ENCODE measurements at places on chromosomes 1 and 21.

DNA sequence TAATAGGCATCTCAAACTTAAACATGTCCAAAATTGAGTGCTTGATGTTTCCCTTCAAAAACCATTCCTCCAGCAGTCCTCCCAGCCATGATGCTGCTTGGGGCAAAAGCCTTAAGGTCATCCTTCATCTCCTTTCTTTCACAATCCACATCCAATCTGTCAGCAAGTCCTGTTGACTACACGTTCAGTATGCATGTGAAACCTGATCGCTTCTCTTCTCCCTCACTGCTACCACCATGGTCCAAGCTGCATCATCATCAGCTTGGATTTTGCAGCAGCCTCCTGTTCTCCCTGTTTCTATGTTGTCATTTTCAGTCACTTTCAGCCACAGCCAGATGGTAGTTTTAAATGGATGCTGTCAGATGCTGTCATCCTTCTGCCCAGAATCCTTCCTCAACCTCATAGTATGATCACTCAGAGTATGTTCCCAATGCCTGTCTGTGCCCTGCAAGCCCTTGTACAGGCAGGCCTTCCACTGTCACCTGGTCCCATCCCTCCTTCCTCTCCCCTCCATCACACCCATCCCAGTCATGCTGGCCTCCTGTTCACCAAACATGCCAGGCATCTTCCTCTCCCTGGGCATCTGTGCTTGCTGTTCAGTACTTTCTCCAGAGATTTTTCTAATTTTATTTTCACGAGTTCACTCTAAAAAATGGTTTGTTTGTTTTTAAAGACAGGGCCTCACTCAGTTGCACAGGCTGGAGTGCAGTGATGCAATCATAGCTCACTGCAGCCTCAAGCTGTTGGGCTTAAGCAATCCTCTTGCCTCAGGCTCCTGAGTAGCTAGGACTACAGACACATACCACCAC is 66.0 kb downstream of the SYDE2 start:
- no peak for DNase-seq

DNA sequence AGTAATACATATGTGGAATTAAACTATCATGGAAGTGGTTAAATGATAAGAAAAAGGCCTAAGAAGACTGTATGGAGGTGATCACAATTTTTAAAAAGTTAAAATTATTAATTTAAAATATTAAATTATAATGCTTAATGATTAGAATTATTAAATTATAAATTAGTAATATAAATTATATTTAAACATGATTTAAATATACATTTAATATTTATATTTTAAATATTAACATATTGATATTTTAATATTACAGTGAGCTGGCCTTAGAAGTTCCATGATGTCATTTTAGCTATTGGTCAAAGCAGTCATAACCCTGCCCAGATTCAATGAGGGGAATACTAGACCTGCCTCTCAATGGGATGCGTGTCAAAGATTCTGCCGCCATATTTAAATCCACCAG is 281.2 kb downstream of the PRDM2 start:
- DNase-seq, result no peak

- no peak for DNase-seq
Observed at GRCh38 chr1:19359357-19359756, 47.2 kb downstream of the SLC66A1 start.

GRCh38 chr1:74334147-74334546 is 99.0 kb downstream of the TNNI3K start:
- no peak for DNase-seq

DNA sequence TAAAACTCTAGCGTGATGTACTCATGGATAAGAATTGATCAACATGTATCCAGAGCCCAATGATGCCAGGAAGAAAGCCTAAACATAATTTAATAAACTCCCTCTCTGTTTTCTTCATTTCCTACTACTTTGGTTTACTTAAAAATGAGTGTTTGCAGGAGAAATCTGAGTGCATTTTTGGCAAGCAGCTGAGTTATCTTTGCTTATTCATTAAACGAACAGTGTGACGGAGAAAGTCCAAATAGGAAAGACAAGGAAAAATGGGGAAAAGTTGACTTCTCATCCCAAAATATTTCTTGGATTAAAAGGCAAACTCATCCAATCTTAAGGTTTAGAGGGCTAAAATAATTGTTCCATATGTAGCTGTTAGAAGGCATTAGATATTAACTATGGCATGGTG is 496.7 kb downstream of the SMYD3 start:
- DNase-seq, result no peak

DNA sequence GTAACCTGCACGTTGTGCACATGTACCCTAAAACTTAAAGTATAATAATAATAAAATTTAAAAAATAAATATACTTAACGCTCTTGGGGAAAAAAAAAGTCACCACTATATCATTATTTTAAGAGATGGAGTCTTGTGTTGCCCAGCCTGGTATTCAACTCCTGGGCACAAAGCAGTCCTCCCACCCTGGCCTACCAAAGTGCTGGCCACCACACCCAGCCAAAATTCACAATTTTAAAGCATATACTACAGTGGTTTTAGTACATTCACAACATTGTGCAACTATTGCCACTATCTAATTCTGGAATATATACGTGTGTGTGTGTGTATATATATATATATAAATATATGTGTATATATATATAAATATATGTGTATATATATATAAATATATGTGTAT is 5.9 kb downstream of the HMGN2 start:
- no peak for DNase-seq

DNA sequence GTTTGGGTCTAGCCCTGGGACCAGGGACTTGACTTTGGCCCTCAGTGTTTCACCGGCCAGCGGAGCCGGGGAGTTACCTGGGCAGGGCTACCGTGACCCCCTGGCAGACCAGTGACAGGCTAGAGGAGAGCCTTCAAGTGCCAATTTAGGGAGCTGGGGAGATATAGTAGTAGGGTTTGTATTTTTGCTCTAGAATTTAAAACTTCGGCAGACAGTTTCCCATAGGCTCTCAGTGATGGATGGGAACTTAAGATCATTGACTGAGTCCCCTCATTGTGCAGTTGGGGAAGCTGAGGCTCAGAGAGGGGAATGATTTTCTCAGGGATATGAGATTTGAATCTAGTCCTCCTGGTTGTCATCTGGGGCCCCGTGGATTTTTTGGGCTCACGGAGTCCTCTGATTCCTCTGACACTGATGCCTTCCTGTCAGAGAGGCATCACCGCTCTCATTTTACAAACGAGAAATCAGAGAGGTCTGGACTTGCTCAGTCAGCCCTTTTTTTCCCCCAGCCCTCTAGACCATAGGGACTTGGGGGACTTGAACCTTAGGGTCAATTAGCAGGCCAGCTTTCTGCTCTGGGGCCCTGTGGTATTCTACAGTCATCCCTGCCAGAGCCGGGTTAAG is 58.3 kb upstream of the ACOT11 start:
- no peak for DNase-seq

DNA sequence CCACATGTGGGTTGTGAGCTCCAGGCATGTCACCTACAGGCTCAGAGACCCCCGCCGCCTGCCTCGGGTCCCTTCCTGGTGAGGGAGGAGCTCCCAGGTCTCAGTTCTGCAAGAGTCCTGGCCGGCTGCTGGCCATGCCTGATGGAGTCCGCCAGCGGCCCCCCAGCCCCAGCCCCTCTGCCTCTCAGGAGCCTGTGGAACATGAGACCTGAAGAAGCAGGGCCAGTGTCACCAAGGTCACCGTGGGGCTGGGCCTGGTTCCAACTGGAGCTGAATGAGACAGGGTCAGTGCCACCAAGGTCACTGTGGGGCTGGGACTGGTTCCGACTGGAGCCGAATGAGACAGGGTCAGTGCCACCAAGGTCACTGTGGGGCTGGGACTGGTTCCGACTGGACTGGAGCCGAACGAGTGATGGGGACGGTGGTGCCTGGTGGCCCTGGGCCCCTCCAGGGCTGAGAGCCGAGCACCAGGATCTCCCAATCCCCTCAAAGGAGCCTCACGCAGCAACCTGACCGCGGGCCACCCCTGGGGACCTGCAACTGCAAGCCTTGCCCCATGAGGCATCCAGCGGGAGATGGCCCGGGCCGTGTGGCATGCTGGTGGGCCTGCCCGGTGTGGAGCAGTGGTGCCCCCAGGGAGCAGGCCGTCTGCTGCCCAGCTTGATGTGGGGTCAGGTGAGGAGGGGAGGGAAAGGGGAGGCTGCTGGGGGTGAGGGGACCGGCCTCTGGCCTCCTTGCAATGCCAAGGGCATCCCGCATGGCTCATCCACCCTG is 14.5 kb upstream of the PTTG1IP start:
- DNase-seq, result no peak

DNA sequence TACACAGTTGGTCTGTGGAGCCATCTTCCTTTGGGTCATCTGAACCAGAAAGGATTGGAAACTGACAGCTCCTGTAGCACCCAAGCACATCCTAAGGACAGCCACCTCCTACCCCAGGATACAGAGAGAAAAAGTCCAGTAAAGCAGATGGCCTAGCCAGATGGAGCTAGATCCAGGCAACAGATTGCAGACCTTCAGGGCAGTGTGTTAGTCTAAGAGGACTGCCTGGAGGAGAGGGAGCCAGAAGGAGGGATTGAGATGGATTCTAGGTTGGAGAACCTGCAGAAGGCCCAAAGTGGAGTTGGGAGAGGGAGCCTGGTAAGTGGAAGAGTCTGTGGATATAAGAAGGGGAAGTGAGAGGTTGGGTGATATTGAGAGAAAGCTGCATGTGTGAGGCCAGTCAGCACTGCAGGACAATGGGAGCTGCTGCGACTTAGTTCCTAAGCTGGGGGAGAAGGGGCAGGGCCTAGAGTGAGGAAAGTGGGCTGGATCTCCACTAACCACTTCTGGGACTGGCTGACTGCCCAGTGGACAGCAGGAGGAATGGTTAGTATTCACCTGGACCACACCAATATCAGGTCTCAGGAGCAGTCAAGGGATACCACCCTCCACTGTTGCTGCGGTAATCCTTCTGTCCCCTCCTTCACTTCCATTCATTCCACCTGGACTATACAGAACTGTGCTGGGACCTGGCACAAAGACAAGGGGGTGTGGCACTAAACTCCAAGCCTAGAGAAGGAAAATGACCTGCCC is 13.4 kb downstream of the BCAN start:
- DNase-seq, result no peak

GRCh38 chr21:15212206-15212605 is 147.4 kb upstream of the NRIP1 start:
- DNase-seq, result no peak

GRCh38 chr21:17784604-17785402 is 34.4 kb downstream of the C21orf91 start:
- DNase-seq, result peak; percentile 31

DNA sequence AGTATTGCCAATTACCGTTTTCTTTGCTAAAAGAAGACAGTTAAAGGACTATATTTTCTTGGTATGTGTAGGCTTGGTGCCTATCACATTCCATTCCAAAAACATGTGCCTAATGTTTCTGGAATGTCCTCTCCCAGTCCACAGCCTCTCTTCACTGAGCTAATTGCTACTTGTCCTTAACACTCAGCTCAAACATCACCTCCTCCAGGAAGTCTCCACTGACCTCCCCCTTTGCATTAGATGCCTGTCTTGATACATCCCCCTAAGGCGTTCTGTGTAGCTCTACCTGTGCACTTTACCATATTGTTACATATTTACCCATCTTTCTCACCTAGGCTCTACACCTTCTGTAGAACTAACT is 195.6 kb upstream of the CAMK1G start:
- DNase-seq, result no peak

DNA sequence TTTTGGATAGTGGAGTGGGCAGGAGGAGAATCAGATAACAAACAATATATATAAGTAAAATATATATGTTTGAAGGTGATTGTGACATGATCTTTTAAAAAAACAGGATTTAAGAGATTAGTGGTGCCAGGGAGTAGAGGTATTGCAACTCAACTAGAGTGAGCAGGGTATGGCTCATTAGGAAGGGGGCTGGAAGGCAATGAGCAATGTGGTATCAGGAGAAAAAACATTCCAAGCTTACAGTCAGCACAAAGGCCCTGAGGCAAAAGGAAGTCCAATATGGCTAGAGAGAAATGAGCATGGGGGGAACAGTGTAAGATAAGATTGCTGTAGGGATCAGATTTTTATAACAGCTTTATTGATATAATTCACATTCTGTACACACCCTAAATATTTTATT is 5.3 kb upstream of the GADD45A start:
- DNase-seq, result no peak

GRCh38 chr1:200894712-200895442 is at the start of gene INAVA:
TSS of gene INAVA (plus strand) at chr1:200894900. CDS start at chr1:200898401, 3,501 bp downstream.
- DNase-seq, result no peak

GRCh38 chr1:19385221-19385620 is 73.1 kb downstream of the SLC66A1 start:
- no peak for DNase-seq

GRCh38 chr1:61139775-61140549 is 57.6 kb downstream of the NFIA start:
- no peak for DNase-seq

GRCh38 chr1:50271337-50271736 is 151.9 kb downstream of the DMRTA2 start:
- no peak for DNase-seq

- no peak for DNase-seq
Observed at GRCh38 chr21:22725436-22725835, 1727.2 kb downstream of the NCAM2 start.

- no peak for DNase-seq
Observed at GRCh38 chr1:83802460-83803152, 196.3 kb downstream of the TTLL7 start.

DNA sequence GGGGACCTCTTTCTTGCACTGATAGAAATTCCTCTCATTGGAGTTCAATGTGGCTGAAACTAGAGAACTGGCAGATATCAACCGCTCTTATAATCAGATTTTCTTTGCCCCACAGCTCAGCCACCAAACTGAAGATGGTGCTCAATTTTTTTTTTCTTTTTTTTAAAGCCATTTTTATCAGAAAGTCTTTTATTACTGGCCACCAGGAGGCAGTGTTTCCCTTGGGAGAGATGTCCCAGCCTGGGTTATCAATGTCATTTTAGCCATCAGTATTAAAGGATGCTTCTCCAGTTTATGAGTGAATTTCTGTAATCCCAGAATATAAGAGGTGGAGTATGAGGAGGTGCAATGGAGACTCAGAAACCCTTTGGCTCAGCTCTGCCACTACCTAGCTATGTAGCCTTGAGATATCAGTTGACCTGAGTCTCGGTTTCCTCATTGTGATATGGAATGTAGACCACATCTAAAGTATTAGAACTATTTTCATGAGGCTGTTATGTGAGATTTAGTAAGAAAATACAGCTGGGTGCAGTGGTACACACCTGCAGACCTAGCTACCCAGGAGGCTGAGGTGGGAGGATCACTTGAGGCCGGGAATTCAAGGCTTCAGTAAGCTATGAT is 27.6 kb downstream of the CD244 start:
- peak; percentile 70 for DNase-seq

DNA sequence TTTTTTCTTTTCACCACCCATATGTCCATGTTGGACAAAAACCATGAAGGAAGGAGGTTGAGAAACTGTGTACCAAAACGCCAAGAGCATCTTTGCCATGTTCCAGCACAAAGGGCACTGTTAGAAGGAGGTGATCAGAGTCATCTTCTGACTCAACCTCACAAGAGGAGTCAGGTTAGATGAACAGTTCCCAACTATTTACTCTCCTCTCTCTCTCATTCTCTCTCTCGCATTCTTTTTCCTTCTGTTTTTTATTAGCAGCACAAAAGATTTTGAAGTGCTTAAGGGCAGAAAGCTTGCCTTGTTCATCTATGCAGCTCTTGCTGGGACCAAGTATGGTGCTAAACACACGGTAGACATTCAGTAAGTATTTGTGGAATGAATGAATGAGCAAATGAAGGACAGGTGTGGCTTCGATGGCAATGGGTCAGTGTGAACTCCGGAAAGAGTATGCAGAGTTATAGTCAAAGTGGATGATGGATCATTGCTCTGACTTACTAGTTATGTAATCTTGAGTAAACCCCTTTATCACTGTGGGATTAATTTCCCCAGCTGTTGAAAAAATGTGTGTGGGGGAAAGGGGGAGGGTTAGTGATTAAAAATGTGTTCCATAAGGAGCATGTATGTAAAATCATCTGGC is 33.9 kb downstream of the DDR2 start:
- no peak for DNase-seq

Measured in CD4-positive, alpha-beta T cell treated with Interleukin-6 at 100 ng/mL for 8 hours (primary cell).